Dermis microvascular lymphatic vessel endothelial cell (primary cell): ENCODE measurements at places on chromosomes 3 and 15. TPM values are rescaled to one million over a fixed set of nuclear protein-coding genes. Genes with fewer than 3 reads are reported as not detected.

GRCh38 chr15:25374143-25374542 lies 64.7 kb downstream of the UBE3A start:
- DNase-seq = no peak

DNA sequence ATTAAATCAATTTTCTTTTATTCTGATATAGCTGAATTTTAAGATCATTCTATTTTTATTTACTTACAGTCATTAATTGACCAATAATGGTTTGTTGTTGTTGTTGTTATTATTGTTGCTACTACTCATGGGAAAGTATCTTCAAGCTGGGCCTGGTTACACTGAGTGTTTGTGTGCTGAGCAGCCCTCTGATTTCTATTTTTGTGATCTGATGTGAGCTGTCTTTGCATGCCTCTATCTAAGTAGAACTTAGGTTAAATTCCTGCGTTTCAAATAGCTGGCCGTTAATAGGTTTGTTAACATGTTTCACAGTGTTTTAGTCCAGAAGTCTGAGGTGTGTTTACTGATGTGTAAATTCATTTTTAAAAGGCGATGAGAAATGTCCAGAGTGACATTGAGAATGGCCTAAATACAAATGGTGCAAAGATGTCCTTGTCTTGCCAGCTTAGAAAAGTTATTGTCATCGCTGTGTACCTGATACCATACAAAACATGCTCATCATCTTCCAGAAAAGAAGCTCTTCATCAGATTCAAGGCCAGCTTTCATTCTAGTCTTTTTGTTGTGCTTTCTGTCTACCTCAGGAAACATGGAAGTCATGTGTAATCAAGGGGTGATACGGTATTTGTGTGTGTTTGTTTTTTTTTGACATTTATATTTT lies 15.8 kb downstream of the ARIH2 start:
- DNase-seq = no peak

GRCh38 chr3:9246189-9246588 lies 3.3 kb downstream of the SRGAP3 start:
- no peak for DNase-seq

GRCh38 chr15:57541805-57542504 lies 49.7 kb upstream of the MYZAP start:
- peak; percentile 72 for DNase-seq

DNA sequence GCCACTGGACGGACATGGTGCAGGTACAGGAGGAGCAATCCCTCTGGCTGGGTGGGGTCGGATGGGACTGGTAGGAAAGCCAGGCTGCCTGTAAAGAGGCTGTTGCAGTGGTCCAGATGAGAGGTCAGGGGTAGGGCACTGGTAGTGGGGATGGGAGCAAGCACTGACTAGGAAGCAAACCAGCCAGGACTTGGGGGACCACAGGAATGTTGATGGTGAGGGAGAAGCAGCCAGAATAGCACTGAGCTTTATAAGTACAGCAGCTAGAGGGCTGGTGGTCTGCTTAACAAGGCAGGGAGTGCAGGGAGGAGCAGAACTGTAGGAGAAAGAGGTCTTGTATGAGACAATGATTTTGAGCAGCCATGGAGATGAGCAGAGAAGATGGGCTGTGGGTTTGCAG lies 38.7 kb upstream of the PTPN23 start:
- no peak for DNase-seq

- DNase-seq = peak; percentile 30
Observed at GRCh38 chr3:181210275-181210674, 220.7 kb upstream of the DNAJC19 start.

DNA sequence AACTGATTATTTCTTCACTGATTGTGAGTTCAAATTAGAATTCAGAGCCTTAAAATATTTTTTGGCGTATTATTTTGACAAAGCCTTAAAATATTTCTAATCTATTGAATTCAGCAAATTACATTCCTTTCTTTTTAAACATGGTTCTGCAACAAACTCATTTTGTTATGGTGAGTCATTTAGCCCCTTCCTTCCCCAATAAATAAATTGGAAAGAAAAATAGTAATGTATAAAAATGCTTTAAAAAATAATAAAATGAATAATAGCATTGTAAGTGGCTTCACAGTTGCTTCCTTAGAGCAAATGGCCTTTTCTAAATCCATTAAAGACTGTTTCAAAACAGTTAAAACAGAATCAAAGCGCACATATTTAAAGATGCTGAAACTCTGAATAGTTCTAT lies 12.1 kb downstream of the CSNK1G1 start:
- no peak for DNase-seq

DNA sequence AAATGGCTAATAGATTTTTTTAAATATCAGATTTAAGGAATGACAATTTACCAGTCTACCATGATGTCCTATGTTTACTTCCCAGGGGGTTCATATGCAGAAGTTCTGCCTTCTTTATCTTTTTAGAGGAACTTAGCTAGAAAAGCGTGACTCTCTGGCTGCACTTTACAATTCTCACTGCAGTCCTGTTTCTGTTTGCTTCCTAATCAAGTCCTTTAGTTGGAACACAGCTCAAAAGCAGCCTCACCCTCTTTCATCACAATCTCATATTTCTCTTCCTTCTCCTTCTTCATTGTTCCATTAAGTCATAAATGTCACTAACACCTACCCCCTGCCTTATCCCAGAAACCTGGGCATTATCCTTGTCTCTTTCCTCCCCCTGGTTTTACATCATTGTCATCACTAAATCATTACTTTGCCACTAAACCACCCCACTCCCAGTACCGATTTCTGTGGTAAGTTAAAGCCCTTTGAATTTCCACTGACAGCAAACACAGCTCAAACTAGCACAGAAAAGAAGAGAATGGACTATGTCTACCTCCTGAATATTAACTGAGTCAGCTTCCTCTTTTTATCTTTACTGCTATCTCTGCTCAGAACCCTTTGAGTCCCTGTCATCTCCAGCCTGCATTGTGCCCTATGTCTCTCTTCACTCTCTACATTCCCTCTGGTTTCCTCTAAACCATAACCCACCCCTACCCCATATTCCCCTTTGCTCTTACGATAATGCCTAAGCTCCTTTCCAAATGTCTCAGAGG lies 13.8 kb upstream of the PPP4R2 start:
- no peak for DNase-seq

GRCh38 chr3:65927576-65927975 lies 111.1 kb downstream of the MAGI1 start:
- no peak for DNase-seq

DNA sequence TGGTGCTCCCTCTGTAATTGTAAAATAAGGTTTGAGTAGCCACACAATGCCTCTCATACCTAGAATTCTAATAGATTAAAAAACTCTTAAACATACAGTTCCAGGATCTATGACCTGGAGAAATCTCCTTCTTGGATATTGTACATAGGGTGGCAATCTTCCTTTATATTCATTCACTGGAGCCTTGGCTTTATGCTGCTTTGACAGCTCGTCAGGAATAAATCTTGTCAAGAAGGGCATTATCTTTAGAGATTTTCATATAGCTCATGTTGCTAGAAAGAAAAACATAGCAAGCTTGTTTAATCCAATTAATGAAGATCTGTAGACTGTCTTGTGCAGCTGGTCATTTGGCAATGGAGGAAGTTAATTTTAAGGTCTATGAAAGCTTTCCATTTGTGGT lies 131.1 kb downstream of the PYDC2 start:
- no peak for DNase-seq

DNA sequence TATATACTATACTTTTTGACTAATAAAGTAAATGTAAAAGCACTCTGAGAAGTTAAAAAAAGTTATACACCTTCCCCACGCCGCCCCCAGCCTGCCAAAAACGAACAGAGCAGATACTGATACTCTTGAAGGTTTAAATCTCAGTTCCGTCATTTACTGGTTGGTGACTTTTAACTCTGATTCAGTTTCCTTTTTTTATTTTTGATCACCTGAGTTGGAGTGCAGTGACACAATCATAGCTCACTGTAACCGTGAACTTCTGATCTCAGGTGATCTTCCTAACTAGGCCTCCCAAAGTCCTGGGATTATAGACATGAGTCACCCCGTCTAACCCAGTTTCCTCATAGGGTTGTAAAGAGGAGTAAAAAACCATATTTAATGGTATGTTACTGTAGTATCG lies 3.3 kb upstream of the TIPIN start:
- DNase-seq = no peak

- no peak for DNase-seq
Observed at GRCh38 chr15:56964182-56964581, 45.7 kb downstream of the TCF12 start.

DNA sequence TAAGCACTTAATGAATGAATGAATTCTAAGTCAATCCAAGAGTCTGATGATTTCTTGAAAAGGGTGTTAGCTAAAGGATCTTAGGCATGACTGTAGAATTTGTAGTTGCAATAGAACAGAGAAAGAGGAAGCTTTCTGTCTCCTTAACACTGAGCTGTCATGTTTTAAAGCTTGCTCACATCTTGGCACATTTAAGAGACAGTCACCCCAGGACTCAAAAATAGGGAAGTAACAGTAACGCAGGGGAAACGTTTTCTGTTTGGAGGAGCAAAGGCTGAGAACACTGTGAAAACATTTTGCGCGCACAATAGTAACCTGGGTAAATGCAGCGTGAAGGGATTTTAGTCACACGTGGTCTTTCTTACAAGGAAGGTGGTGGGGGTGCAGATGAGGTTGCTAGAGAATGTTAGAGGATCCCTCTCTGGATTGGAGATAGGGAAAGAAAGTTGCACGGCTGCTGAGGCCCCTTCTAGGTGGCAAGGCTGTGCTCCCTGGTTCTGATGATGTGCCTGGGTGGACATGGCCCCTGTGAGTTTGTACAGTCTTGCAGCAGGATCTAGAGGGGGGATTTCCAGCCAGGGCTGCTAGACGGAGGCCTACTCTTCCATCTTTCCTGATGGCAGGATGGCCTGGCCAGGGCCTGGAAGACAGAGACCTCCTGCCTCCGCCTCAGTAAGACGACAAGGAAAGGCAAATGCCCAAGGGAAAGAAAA lies 12.0 kb downstream of the STARD5 start:
- DNase-seq = no peak

GRCh38 chr15:73745073-73745472 lies 8.1 kb downstream of the INSYN1 start:
- DNase-seq = no peak

GRCh38 chr15:77276096-77276495 lies 143.8 kb downstream of the PEAK1 start:
- DNase-seq = no peak

DNA sequence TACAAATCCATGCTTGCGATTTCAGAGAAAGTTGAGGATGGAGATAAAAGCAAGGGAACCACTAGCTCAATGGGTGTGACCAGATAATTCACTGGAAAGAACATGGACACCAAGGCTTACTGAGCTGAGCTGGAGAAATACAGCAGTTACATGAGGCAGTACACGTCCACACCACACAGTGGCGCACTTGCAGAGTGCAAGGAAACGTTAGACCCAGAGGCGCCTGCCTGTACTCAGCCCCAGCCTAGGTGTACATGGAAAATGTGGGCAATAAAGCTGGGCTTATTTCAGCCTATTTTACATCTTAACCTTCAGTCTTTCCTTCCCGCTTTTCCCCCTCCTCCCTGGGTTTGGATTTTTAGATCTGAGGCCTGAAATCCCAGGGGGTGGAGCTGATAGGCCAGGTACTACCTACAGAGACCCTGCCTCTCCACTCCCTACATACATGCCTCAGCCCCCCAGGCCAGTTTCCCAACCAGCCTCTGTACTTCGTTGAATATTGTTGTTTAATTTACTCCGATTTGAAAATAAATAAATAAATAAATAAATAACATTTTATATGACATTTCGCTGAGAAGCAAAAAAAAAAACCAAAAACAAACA lies 60.1 kb downstream of the PCOLCE2 start:
- DNase-seq = peak; percentile 40

The FOXB1 gene
- not detected in 2 replicates for total RNA-seq

The CCDC39 gene
- total RNA-seq = under 0.01 TPM in 2 replicates

The PAQR9 gene
- not detected in 2 replicates for total RNA-seq

The SCN11A gene
- under 0.01 and 0.13 TPM in 2 replicates for total RNA-seq

The CATSPER2 gene
- 0.13 and 0.63 TPM in 2 replicates for total RNA-seq

The CAND2 gene
- 1.2 and 1.8 TPM in 2 replicates for total RNA-seq

The BOC gene
- total RNA-seq = 0.13 TPM in 1 of 2 replicates, not detected in the other
